ENCODE measurements at places on chromosomes 2 and 18.
A peak's percentile ranks its signal among the peaks of the same experiment; 100 is the strongest.

GRCh38 chr2:203880557-203881125 is 13.1 kb downstream of the CTLA4 start:
- DNase-seq = no peak

GRCh38 chr2:185187421-185187820 is 551.2 kb upstream of the FSIP2 start:
- no peak for DNase-seq

- no peak for DNase-seq
Observed at GRCh38 chr2:127608061-127609030, 37.6 kb upstream of the GPR17 start.

DNA sequence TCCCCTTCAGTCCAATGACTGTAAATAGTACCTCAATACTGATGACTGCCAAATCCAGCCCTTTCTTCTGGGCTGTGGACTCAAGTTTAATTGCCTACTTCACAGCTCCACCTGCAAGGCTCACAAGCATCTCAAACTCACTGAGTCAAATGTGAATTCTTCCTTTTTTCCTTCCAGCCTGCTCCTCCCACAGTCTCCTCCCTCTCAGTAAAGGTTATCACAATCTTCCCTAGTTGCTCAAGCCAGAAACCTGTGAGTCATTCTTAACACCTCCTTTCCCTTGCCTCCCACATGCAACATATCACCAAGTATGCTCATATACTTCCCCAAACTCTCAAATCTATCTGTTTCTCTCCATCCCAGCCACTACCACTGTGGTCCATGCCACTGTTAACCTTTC is 3.7 kb upstream of the MFSD6 start:
- no peak for DNase-seq

- no peak for DNase-seq
Observed at GRCh38 chr2:10305254-10305635, 2.5 kb downstream of the HPCAL1 start.

DNA sequence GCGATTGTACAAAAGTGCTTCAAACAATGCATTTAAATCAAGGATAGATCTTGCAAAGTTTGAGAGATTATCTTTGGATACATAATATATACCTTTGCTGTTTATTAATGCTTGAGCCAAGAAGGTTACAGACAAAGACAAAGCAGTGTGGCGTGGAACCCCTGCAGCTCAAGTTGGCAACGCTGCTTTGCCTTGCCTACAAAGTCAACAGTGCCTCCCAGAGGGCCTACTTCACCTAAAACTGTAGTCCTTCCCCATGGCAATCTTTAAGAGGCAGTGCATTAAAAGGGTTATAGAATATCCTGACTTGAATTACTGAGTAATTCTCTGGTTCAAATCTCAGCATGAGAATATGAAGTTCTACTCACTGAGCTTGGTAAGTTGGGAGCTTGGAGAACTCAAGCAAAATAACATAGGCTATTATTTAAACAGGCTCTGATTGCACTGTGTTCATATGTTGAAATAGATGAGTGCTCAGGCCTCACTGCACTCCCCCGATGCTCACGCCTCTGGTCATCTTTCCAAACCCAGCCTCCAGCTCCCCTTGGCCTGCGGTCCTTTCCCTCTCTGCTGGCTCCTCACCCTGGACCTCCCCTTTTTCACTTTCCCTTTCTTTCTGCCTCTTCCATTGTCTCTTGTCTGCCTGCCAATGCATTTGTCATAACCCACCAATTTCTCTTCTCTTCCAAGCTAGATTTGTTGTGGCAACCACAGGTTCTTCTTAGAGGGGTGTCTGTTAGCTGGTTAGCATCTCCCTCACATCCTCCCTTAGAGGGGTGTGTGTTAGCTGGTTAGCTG is 96.5 kb downstream of the MYT1L start:
- peak; percentile 63 for DNase-seq

GRCh38 chr2:207238831-207239701 is 73.3 kb upstream of the KLF7 start:
- no peak for DNase-seq

- DNase-seq = peak; percentile 2
Observed at GRCh38 chr2:217289177-217289906, 429.5 kb upstream of the TNP1 start.

DNA sequence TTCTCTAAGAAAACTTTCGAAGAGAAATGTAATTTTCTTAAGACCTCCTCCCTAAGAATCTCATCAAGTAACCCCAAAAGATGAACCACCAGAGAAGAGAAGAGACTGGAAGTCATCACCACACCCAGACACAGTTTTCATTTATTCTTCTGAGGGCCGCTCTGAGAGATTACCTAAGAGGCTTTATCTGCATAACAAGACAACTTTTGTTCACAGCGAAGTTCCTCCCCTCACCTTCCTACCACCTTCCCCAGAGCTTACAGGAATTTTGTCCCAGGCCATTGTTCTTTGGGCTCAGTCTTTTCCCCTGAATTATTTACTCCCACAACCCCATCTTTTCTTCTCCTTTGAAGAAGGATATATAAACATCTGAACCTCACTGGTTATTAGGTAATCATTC is 92.8 kb downstream of the AKAIN1 start:
- no peak for DNase-seq

- no peak for DNase-seq
Observed at GRCh38 chr2:186181625-186182024, 304.4 kb upstream of the ZC3H15 start.

DNA sequence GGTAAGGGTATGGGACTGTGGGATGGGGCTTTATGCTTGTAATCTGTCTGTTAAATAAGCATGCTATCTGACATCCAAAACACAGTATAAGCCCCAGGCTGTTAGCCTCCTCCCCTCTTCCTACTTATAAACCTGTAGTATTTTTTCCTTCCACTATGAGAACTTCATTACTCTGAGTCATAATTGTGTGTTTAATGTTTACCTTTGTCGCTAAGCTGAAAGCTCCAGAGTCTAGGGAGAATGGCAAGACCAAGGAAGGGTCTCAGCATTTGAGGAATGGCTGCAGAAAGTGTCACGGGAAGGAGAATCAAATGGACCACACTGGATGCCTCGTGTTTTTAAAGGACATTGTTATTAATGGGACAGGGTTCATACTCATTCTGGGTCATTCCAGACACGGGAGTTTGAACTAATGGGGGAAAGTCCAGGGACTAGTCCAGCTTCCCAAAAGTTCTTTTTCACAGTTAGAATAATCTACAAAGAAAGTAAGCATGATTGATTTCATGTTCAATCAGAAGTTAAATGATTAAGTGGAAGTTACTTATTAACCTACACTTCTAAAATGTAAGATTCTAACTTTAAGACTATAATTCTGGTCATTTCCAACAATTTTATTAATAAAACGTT is 292.2 kb downstream of the AFF3 start:
- no peak for DNase-seq

Data from NCI-H187 (cell line).